ENCODE measurements at places on chromosomes 1 and 21.

GRCh38 chr1:225253784-225254183, 174.1 kb downstream of the LBR start:
- DNase-seq, result no peak

- DNase-seq, result no peak
Measured at GRCh38 chr1:231512147-231512698, 16.2 kb upstream of the TSNAX start.

- DNase-seq, result no peak
Measured at GRCh38 chr1:81921851-81922462, 121.2 kb downstream of the ADGRL2 start.

DNA sequence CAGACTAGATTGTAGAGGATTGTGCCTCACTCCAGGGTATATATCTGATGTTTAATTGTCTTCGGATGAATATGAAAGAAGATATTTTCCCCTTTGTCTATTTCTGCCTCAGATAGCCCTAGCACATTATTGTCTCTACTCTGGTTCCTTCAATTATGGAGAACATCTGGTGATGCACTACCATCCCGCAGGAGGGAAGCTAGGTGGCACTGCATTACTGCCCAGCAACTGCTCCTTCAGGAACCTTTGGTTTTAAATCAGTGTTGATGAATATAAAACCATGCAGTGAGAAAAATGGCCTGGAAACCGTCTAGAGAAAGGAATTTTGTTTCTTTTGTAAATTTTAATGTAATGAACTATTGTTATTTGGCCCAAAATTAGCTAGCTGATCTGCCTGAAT, 68.5 kb downstream of the GPR88 start:
- no peak for DNase-seq

GRCh38 chr1:53959664-53960250, 13.6 kb downstream of the LRRC42 start:
- DNase-seq, result peak; percentile 64

All from CD4-positive, alpha-beta T cell treated with Interleukin-2 at 100 ng/mL for 4 hours (primary cell).